ENCODE measurements at places on chromosomes 12 and 14.
A peak's percentile ranks its signal among the peaks of the same experiment; 100 is the strongest.

DNA sequence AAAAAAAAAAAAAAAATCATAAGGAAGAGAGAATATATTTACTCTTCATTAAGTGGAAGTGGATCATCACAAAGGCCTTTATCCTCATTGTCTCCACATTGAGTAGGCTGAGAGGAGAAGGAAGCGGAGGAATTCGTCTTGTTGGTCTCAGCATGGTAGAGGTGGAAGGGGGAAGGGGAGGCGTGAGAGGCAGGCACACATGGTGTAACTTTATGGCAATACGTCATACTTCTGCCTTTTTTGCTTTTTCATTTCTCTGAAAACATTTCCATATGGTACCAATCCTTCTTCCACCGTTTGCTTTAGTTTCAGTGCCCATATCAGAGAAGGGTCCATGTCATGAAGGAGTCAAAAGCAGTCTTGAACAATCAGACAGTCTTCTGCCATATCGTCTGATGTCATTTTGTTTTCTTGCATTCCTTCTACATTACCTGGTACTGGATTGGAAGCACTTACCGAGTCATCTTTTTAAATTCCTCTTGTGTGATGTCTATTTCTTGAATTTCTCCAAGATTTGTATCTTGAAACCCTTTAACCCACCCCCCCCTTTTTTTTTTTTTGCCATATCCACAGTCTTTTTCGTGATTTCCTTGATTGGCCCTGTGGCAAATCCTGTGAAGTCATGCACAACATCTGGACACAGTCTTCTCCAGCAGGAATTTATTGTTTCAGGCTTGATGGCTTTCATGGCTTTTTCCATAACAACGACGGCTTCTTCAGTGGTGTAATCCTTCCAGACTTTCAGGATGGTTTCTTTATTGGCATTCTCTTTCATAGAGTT is 8.9 kb downstream of the FUT8 start:
- DNase-seq, result no peak

- DNase-seq, result no peak
Measured at GRCh38 chr12:75389061-75389460, 1.8 kb upstream of the GLIPR1L2 start.

DNA sequence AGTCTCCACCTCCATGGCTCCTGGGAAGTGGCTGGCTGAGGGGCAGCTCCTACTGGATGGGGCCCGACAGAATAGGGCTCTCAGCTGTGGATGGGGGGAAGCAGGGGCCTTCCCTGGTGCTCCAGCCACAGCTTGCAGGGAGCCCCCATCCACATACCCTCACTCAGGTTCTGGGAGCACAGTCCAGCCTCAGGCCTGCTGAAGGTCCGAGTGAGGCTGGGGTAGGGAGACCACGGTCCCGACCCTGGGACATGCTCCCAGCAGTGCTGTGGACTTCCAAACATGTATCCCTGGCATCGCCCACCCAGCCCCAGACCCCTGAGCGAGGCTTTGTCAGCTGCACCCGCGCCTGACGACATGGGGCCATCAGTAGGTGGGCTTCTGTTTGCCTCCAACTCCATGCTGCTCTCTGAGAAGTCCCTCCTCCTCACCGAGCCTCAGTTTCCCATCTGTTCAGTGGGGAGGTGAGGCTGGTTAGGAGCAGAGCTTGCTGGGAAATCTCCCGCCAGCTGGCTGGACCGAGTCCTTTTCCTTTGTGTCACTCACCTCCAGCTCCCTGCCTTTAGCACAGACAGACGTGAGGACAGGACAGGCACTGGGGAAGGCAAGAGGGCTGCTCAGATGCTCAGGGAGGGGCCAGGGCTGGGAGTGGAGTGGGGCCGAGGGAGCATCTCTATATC is 9.1 kb upstream of the ATG101 start:
- no peak for DNase-seq

GRCh38 chr14:105205673-105206208 is 24.6 kb upstream of the NUDT14 start:
- no peak for DNase-seq

- DNase-seq, result no peak
Measured at GRCh38 chr14:58106446-58106845, 45.6 kb downstream of the ARMH4 start.

DNA sequence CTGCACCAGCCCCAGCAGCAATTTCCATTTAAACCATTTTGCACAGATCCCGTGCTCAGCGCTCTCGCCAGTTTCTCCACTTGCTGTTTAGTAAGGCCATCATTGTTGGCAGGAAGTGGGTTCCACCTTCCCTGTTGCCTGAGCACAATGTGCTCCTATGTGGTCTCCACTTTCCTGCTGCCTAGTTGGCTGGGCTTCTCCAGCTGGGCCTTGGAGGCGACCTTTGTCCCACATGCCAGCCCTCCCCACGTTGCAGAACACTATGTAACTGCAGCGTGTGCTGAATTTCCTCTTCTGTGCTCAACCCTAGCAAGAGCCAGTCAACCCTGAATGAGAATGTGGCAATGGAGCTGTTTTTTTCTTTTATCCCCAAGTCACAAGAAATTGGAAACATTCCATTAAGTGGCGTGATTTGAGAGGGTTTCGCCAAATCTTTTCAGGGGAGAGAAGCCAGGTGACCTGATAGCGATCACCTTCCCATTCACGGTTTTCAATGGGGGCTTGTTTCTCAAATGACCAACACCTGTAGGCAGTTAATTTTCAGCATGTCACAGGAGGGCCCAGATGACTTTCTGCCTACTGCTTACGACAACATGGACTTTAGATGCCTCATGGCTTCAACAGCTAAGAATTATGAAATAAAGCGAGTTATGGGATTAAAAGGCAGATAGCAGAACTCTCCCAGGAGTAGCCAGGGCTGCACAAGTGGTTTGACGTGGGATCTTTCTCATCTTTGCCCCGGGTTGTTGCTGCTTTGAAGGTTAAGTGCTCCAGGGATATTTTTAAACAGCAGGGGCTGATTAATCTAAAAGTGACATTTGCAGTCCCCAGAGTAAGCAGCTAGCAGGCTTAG is at the start of gene ACACB:
TSS of gene ACACB (plus strand) at position 830 of the 853 bp plus-strand sequence. CDS start 22,819 bp downstream, outside the sequence.
- DNase-seq, result no peak

GRCh38 chr14:76701981-76702380 is 59.3 kb upstream of the VASH1 start:
- DNase-seq, result no peak

DNA sequence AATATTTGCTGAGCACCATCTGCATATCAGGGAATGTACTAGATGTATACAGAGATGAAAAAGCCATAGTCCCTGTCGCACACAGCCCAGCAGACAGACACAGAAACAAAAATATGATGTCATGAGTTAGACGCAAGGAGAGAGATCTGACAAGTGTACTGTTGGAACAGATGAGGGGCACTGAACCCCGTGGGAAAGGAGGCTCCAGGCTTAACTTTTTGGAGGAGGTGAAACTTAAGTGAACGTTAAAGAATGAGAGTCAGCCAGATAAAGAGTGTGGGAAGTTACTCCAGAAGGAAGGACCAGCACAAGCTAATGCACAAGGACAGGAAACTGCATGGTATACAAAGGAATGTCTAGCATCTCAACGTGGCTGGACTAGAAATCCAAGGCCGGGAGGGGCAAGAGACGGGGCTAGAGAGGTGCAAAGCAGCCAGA is 2.5 kb upstream of the ACTN1 start:
- no peak for DNase-seq

GRCh38 chr12:21939435-21939834 is 1.8 kb downstream of the ABCC9 start:
- no peak for DNase-seq

- DNase-seq, result no peak
Measured at GRCh38 chr12:26374934-26375680, 179.7 kb downstream of the SSPN start.

- DNase-seq, result no peak
Measured at GRCh38 chr14:95518045-95518751, 1.7 kb upstream of the SYNE3 start.

- DNase-seq, result no peak
Measured at GRCh38 chr12:15756822-15757221, 32.4 kb downstream of the EPS8 start.

DNA sequence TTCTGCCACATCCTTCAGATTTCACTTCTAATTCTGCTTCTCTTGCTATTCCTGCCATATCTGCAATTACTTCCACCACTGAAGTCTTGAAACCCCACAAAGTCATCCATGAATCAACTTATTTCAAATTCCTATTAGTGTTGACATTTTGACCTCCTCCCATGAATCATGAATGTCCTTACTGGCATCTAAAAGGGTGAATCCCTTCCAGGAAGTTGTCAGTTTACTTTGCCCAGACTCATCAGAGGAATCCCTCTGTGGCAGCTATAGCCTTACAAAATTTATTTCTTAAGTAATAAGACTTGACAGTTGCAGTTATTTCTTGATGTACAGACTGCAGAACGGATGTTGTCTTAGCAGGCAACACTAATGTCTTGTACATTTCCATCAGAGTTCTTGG is 162.9 kb downstream of the PCNX1 start:
- no peak for DNase-seq

- no peak for DNase-seq
Measured at GRCh38 chr14:103703433-103704385, 11.5 kb downstream of the XRCC3 start.

DNA sequence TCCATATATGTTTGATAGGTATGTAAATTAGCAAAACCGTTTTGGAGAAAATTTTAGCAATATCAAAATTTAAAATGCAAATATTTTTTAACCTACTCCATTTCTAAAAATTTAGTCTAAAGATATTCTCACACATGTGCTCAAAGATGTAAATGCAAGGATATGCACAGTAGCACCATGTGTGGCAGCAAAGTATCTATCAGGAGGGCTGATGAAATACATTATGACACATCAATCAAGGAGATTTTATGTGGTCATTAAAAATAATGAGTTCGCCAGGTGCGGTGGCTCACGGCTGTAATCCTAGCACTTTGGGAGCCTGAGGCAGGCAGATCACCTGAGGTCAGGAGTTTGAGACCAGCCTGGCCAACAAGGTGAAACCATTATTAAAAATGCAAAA is 8.0 kb upstream of the C1R start:
- no peak for DNase-seq

DNA sequence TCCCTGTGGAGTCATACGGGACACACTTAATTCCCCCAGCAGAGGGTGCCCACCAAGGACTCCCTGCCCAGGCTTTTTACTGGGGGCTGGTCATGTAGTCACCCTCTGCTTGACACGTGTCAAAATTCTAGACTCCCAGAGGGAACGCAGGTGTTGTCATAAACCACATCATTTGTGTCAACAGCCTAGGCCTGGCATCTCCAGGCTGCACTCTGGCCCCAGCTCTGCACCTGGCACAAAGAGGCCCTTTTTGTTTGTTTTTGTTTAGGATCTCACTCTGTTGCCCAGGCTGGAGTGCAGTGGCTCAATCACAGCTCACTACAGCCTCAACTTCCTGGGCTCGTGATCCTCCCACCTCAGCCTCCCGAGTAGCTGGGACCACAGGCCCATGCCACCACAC is 21.1 kb downstream of the BRI3BP start:
- no peak for DNase-seq

- DNase-seq, result no peak
Measured at GRCh38 chr12:109098183-109098604, 797 bp downstream of the UNG start.

DNA sequence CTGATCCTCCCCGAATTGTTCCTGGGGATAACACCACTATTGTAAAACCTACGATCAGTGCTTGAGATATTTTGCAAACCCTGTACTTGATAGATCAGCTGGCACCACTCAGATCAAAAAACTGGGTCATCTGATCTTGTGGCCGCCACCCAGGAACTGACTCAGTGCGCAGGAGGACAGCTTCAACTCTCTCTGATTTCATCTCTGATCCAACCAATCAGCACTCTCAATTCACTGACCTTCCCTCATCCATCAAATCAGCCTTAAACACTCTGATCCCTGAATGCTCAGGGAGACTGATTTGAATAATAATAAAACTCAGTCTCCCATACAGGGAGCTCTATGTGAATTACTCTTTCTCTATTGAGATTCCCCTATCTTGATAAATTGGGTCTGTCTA is 4.2 kb upstream of the XPOT start:
- peak; percentile 37 for DNase-seq

- DNase-seq, result no peak
Measured at GRCh38 chr14:102833991-102834390, 56.7 kb downstream of the TRAF3 start.

GRCh38 chr12:81953541-81953940 is 194.4 kb upstream of the PPFIA2 start:
- DNase-seq, result no peak
